ENCODE measurements at places on chromosomes 6 and 20.

GRCh38 chr20:57263801-57264792, 2.3 kb downstream of the BMP7 start:
- no peak overlapping the region for H3K4me3 ChIP-seq
- H3K36me3 ChIP-seq: no peaks in the 10 kb centered on the region
- peaks cover 11% of the 10 kb centered on the region for H3K27me3 ChIP-seq
- no peaks in the 10 kb centered on the region for H3K4me1 ChIP-seq
- DNase-seq: no peak
- no peak overlapping the region for H3K27ac ChIP-seq

DNA sequence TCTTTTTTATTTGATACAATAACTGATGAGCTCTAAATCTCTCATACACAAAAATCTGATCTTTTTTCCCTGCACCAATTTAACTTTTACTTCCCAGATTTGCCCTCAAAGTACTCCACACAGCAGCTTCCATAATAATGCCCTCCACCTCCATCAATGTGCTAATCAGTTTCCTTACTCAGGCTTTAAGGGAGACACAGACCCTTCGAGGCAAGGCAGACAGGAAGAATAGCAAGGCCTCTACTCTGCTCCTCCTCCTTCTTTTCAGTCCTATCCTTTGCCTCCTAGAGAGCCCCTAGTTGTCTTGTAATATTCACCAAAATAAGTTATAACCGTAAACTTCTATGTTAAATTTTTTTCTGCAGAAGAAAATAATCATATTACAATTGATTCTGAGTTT, 444.9 kb upstream of the RNF217 start:
- H3K4me3 ChIP-seq: no peak overlapping the region
- no peaks in the 10 kb centered on the region for H3K27me3 ChIP-seq
- no peak for DNase-seq
- H3K27ac ChIP-seq: no peak overlapping the region
- H3K4me1 ChIP-seq: no peaks in the 10 kb centered on the region
- H3K36me3 ChIP-seq: no peaks in the 10 kb centered on the region

GRCh38 chr20:17066902-17067301, 159.9 kb upstream of the PCSK2 start:
- H3K27me3 ChIP-seq: no peaks in the 10 kb centered on the region
- no peaks in the 10 kb centered on the region for H3K36me3 ChIP-seq
- DNase-seq: no peak
- H3K4me3 ChIP-seq: no peak overlapping the region
- H3K4me1 ChIP-seq: no peaks in the 10 kb centered on the region

- no peaks in the 10 kb centered on the region for H3K4me1 ChIP-seq
- H3K36me3 ChIP-seq: no peaks in the 10 kb centered on the region
- H3K4me3 ChIP-seq: no peak overlapping the region
- H3K27ac ChIP-seq: no peak overlapping the region
Observed at GRCh38 chr6:113486199-113486598, 370.9 kb upstream of the MARCKS start.

DNA sequence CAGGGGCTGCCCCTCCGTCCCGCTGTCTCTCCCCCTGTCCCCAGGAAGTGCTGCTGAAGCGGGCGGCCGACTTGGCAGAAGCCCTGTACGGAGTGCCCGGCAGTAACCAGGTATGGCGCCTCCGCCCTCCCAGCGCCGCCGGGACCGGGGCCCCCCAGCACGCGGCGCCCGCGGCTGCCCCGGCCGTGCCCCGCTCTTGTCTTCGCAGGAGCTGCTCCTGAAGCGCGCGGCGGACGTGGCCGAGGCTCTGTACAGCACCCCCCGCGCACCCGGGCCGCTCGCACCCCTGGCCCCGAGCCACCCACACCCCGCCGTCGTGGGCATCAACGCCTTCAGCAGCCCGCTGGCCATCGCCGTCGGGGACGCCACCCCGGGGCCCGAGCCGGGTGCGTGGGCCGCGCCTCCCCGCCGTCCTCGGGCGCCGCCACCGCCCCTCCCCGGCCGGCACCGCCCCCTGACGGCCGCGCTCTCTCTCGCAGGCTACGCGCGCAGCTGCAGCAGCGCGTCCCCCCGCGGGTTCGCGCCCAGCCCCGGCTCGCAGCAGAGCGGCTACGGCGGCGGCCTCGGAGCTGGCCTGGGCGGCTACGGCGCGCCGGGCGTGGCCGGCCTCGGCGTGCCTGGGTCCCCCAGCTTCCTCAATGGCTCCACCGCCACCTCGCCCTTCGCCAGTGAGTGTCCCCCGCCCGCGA, 48.4 kb downstream of the CPXM1 start:
- no peak overlapping the region for H3K27ac ChIP-seq
- peaks cover 45% of the 10 kb centered on the region for H3K4me1 ChIP-seq
- H3K4me3 ChIP-seq: peak overlapping the region; percentile 32
- H3K36me3 ChIP-seq: no peaks in the 10 kb centered on the region

- no peak overlapping the region for H3K27ac ChIP-seq
- H3K36me3 ChIP-seq: no peaks in the 10 kb centered on the region
- no peaks in the 10 kb centered on the region for H3K4me1 ChIP-seq
- no peak overlapping the region for H3K4me3 ChIP-seq
- H3K27me3 ChIP-seq: no peaks in the 10 kb centered on the region
Observed at GRCh38 chr20:12849225-12849910, 159.4 kb upstream of the SPTLC3 start.

DNA sequence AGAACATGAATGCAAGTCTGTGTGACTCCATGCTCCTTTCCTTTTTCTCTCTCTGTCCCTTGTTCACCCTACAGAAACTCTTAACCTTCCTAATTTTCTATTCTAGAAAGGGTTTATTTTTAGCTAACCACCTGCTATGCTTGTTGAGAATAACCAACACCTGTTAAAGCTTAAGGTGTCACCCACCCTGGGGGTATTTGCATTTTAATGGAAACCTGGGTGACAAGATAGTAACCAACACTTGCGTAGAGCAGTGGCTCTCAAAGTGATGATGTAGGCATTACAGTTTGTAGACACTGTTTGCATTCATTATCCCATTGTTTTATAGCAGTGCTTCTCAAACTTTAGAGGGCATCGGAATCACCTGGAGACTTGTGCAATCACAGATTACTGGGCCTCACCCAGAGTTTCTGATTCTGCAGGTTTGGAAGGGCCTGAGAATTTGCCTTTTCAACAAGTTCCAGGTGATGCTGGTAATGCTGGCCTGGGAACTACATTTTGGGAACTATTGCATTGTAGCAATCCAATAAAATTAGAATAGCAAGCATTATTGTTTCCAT, 114.4 kb upstream of the ARMC2 start:
- no peak overlapping the region for H3K27ac ChIP-seq
- H3K27me3 ChIP-seq: no peaks in the 10 kb centered on the region
- no peaks in the 10 kb centered on the region for H3K4me1 ChIP-seq
- H3K36me3 ChIP-seq: no peaks in the 10 kb centered on the region
- H3K4me3 ChIP-seq: no peak overlapping the region
